A172 (cell line): ENCODE measurements at places on chromosomes 13 and 19. TPM values are rescaled to one million over a fixed set of nuclear protein-coding genes. Genes with fewer than 3 reads are reported as not detected.

DNA sequence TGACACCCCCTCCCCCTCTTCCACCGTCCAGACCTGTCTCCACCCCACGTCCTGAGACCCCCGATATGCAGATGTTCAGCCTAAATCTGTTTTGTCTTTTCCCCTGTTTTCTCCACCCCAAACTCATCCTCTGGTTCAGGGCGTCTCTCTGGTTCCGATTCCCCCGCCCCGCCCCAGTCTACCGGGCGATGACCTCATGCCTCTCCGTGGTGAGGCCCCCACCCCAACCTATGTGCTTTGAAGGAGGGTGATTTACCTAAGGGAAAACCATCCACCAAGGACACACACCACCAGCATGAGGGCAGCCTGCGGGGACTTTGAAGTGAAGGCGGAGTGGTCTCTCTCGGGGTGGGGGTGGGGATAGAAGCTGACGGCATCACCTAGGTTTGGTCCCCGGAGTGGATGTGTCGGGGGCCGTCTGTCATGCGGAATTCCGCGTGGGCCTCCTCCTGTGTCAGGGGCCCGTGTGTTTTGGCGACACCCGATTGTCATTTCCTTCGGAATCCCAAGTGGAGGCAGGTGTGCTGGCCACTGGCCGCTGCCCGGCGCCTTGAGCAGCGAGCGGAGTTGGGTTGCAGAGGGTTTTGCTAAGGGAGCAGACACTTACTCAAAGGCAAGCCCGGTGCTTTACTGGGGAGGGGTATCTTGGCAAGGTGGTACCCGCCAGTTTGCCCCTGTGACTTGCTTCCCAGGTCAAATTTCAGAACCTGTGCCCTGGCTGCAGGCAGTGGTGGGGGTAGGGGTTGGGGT is 1.4 kb downstream of the FZR1 start:
- DNase-seq = peak; percentile 27

FCER2 gene
- total RNA-seq = not detected in 2 replicates

- DNase-seq = no peak
These were observed 213.6 kb downstream of the RGCC start for GRCh38 chr13:41670873-41671443.

CYP2A7 gene
- total RNA-seq = not detected in 2 replicates

ZNF560 gene
- total RNA-seq = not detected in 2 replicates

DNA sequence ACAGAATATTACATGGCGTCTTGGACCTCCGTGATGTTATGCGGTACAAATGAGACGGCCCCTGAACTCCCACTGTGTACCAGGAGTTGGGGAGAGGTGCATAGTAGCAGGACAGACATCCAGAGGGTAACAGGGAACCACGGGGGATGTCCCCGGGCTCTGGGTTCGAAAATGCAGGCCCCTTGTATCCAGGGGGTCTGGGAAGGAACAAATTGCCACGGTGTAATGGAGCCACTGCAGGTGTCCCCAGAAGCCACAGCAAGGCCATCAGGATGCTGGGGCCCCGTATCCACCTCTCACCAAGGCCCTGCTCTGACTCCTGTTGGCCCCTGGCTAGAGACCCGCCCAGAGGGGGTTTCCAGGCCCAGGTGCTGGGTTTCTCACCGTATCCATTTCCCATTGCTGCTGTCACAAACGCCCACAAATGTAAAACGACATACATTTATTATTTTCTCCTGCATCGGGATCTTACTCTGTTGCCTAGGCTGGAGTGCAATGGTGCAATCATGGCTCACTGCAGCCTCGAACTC is 77.8 kb downstream of the INSR start:
- no peak for DNase-seq

DNA sequence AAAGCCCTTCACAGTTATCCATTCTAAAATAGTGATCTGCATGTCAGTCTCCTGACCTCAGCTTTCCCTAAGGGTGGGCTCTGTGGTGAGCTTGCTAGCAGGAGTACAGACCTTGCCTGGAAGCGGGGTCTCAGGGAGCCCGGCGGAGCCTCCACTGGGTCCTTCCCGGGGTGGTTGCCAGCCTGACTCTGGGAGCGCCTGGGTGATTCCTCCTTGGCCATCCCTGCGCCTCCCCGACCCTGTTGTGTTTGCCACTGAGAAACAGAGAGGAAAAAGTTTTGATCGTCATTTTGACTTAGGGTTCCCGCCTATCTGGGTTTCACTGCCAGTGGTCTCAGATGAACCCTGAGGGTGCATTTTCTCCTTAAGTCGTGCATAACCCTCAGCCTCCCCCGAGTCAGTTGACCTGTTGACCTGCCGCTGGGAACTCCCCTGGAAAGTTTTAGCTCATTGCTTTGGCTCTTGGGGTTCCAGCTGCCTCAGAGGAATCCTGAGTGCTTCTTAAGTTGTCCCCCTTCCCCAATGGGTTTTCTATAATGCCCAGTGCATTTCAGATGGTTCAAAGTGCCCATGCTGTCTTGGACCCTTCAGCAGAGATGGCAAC is 117.8 kb downstream of the RAB20 start:
- DNase-seq = no peak

- no peak for DNase-seq
These were observed 23.7 kb downstream of the TPP2 start for GRCh38 chr13:102620516-102620915.
